NCI-H2029 treated with DMSO at 0.1 percent for 48 hours (cell line): ENCODE measurements at places on chromosomes 6 and 20.

DNA sequence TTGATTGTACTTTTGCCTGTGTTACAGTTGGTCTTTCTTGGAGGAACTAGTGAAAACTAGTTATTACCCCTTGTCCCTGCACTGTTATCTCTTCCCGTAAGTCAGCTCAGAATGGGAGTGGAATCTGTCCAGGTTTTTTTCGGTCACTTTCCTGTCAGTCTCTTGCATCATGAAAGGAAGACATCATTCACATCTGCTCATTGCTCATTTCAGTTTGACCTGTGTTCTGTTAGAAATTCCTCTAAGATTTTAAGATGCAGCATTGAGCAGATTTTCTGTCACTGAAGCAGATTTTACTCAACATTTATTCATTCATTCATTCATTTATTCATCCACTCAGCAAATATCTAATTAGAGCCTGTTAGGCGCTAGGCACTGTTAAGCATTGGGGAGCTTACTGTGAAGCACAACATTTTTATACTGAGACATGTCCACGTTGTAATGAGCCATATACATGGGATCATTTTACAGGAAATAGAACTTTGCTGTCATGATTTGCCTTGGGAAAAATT, 33.1 kb upstream of the HINT3 start:
- no peak for DNase-seq

- no peak for DNase-seq
Observed at GRCh38 chr20:23080521-23080920, 5.6 kb downstream of the CD93 start.

- DNase-seq: no peak
Observed at GRCh38 chr6:140845701-140846100, 1287.0 kb upstream of the GJE1 start.

GRCh38 chr6:80330961-80331360, 224.5 kb downstream of the BCKDHB start:
- DNase-seq: no peak

DNA sequence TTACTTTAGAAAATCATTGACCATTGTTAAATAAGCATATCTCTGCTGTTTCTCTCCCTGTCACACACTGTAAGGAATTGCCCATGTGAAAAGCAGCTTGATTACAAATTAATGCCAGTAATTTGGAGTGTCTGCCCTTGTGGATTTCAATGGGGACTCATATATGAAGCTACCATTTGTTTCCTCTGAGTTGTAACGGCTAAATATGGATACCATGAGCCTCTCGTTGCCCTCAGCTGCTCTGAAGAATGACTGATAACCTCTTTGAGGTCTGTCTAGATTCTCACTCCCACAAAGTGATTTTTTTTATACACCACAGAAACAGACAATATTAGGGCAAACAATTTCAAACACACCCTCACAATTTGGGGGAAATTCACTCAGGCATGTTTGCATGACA, 40.0 kb upstream of the MAFB start:
- no peak for DNase-seq

DNA sequence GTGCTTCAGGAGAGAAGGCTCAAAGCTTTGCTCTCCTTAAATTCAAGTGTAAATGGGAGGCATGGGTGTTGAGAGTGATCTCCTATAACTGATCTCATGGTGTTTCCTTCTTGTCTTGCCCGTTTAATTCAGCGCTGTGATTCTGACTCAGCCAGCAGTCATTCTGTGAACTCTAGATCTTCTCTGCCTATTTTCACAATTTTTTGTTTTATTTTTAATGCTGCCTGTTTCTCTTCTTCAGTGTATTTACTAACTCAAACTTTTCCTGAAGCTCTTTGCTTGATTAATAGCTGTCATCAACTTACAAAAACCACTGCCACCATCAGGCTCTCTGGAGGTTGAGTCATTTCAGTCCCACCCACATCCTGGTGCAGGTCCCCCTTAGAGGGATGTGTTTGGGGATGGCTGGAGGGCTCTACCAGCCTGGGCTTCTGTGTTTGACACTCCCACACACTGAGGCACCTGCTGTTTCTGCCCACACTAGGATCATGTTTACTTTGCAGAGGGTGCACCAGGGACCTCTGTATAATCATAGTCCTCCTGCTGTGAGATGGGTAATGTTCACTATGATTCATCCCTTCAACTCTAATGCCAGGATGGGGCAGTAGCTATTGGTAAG, 94.0 kb downstream of the SHLD1 start:
- no peak for DNase-seq

- no peak for DNase-seq
Observed at GRCh38 chr6:79231666-79232065, 2.8 kb downstream of the HMGN3 start.

DNA sequence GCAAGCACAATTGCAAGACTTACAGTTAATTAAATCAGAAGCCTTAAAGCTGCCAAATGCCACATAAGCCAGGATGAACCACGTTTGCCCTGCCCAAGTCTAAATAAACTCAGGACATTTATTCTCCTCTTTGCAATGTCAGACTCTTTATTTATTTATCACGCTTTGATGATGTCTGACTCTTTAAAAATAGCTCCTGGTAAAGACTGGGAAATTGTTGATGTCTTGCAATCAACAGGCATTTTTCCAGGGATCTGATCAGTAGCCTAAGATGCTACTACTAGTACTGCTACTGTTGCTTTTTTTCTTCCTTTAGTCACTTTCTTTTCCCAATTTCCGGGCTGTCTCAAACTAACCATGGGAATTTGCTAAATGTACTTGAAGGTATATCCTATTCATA, 365.8 kb upstream of the MARCKS start:
- no peak for DNase-seq

GRCh38 chr6:170134031-170134470, 156.8 kb downstream of the DLL1 start:
- no peak for DNase-seq

GRCh38 chr20:21515300-21516179, 1.7 kb upstream of the NKX2-2 start:
- no peak for DNase-seq

DNA sequence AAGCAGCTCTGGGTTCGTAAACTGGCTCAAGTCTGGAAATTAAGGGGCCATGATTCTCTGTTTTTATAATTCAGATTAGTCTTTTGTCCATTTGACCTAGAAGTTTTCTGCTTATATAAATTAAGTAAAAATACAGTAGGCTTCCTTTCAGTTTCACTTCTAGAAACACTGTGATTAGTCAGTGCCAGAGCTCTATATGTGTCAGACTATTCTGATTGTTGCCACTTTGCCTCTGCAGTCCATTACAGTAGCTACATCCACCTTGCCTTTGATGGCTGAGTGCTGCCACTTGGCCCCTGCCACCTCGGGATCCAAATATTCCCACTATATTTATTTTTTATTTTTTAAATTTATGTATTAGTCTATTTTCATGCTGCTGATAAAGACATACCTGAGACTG, 7.9 kb downstream of the ZC2HC1B start:
- no peak for DNase-seq

DNA sequence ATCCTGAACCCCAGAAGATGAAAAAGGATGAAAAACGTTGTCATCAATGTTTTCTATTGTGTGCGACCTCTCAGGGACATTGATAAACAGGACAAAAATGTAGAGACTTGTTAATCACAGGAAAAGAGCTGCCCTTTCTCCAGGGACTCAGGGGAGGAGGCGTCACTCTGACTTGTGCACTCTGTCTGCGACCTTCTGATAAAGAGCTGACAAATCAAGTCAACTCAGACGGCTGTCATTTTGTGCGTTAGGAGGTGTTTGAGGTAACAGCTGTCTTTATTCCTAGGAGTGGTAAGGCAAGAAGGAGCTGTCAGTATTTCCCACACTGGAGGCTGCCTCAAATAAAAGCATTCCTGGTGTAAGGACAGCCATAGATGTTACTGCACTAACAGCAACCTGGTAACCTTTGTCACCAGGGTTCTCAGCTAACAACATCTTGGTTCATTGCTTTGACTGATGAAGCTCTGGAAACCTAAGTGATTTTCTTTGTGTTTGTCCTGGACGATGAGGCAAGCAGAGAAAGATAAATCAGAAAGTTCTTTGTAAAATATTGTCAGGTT, 38.6 kb upstream of the NXT1 start:
- no peak for DNase-seq

GRCh38 chr6:1481286-1481685, 91.9 kb downstream of the FOXF2 start:
- DNase-seq: no peak

DNA sequence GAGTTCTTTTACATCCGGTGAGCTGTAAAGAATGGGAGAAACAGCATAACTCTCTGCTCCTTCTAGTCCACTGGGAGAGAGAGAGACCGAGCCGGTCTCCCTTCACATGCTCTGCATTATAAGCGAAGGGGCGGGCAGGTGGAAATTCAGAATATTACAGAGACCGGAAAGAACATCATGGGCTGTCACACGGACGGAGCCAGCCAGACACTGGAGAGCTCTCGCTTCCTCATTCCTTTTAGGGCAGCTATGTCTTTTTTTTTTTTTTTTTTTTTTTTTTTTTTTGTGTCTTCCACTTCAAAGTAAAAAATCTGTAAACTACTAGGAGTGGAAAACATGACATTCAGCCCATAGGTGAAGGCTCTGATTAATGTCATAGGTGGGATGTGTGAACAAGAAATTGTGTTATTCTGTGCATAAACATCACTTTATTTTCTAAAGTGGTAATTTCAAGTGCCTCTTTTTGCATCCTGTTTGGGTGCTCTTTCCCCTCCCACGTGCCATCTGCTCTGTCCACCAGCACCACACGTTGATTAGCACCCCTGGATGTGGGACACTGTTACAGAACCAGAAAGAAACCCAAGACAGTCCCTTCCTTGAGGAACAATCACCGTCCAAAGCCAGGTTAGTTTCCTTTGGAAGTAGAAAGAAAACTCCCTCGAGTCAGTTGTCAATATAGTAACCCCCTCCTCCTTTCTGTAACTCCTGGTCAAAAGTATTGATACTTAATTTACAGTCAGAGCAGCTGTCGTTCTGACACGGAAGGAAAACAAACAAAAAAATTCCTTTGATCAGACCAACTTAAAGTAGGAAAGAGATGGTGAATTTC, at the start of gene TAGAP:
TSS of gene TAGAP (minus strand) at position 93 of the 829 bp plus-strand sequence. CDS start 845 bp downstream, outside the sequence.
- DNase-seq: no peak

GRCh38 chr6:134123666-134124208, 71.3 kb upstream of the SLC2A12 start:
- no peak for DNase-seq

DNA sequence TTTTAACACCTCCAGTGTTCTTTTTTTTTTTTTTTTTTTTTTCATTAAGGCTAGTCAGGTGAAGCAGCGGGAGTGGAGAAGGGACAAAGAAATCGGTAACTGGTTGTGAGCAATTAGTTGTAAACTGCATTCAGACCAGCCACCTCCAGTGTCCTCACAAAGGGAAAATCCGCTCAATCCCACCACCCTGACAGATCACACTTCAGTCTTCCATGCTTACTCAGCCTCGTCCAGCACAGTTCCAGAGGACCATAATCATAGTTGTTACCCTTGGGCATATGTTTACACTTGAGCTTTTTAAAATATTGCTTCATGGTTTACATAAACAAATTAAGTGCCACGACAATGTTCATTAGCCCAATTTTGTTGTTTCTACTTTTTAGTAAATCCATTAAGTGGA, 10.2 kb downstream of the DYNLRB1 start:
- DNase-seq: no peak

DNA sequence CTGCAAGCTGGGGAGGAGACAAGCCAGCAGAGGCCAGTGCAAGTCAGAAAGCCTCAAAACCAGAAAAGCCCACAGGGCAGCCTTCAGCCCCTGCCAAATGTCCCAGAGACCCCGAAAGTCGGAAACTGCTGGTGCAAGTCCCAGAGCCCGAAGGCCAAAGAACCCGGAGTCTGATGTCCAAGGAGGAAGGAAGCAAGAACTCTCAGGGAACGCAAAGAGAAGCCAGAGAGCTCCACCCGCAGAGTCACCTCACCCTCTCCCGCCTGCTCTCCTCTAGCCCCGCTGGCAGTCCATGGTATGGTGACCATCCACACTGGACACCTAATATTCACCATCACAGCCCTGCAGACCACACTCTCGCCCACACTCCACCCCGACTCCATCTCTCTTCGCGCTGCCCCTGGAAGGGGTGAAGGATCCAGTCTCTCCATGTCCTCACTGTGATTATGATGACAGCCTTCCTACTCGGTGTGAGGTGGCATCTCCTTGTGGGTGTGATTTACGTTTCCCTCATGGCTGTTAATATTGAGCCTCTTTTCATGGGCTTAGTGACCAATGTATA, 10.6 kb downstream of the ULBP3 start:
- DNase-seq: no peak

DNA sequence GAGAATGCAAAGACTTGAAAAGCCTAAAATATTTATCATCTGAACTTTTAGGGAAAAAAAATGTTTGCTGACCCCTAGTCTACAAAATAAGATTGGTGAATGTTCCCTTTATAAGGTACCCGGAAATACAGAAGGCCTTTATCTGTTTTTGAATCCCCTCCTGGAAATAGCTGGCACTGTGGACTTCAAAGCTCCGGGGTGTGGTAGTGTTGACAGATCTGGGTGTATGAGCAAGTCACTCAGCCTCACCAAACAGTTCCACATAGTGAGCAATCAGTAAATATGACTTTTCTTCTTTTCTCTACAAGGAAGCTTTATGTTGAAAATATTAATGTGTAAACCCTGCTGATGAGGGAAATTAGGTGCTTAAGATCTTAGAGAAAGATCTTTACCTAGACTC, 29.2 kb upstream of the HTR1B start:
- no peak for DNase-seq

DNA sequence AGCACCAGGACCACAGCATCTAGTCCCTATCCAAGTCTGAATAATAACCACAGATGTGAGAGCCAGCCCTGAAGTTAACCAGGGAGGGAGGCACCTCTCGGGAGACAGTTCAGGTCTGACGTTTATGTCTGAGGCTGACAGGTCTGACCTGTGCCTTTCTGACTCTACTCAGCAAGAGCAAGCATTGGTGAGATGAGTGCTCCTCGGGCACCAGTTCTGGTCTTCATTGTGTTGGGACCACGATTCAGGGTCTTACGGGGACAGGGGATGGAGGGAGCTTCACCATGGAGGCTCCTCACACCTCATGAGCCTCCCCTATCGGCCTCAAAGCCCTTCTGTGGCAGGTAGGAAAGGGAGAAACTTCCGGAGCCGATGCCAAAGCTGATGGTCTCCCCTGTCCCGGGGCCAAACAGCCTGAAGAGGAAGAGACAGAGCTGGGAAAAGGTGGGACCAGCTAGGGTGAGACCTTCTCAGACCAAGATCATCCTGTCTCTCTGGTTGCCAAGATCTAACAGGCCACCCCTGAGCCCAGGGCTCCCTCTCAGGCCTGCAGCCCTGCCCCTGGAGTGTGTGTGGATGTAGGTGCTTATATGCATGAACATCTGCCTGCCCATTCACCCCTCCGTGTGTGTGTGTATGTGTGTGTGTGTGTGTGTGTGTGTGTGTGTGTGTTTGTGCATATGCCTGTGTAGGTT, 170.5 kb downstream of the VEGFA start:
- DNase-seq: no peak

GRCh38 chr6:40131675-40132074, 197.4 kb upstream of the MOCS1 start:
- no peak for DNase-seq

- no peak for DNase-seq
Observed at GRCh38 chr6:13729891-13730290, 18.3 kb upstream of the RANBP9 start.

GRCh38 chr6:75481936-75482593, 11.5 kb downstream of the FILIP1 start:
- DNase-seq: no peak

- no peak for DNase-seq
Observed at GRCh38 chr6:14660806-14661579, 543.4 kb downstream of the CD83 start.
